ENCODE measurements at places on chromosomes 16 and 17.

DNA sequence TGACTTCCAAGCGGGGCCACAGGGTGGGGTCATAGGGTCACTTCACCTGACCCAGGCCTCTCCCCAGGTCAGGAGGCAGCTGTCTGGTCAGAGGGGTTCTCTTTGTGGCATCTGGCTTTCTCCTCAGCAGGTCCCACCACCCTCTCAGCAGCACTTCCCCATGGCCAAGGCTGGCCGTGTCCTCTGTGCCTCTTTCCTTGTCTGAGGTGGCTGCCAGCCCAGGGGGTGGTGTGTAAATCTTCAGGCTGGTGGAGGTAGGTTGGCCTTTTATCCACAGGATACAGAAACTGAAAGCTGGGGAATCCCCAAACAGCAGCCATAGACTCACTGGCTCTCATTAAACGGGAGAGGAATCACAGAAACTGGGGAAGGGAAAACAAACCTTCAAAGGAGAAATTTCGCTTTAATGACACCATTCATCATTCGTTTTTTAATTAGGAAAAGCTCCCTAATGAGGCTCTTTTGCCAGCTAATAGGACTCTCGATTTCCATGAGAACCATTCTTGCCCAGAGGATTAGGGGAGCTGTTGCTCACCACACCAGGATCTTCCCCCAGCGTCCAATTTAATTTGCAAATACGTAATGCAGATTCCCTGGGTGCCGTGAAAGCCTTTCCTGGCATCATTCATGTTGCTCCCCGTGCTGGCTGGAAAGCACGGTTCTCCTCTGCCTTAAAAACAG, 18.0 kb downstream of the C17orf75 start:
- no peak for DNase-seq

DNA sequence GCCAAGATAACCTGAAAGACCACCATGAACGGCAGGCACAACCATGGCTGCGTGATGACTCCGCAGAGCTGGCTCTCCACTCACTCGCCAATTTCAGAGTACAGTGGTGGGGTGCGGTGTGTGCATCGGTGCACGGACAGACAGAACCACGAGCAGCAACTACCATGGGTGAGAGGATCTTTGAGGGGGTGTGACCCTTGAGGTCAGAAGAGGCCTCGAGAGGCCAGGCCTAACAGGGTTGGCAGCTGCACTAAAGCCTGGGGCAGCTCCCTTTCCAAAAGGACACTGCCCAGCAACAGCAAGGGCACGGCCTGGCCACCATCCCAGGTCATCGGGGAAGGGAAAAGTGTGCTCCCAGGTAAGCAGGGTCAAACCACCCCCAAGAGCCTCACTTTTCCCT, 1.9 kb upstream of the ECI1 start:
- no peak for DNase-seq

GRCh38 chr17:7747635-7748071, 30.1 kb downstream of the DNAH2 start:
- no peak for DNase-seq

- no peak for DNase-seq
These were observed 4.1 kb downstream of the KRT10 start for GRCh38 chr17:40818343-40818732.

DNA sequence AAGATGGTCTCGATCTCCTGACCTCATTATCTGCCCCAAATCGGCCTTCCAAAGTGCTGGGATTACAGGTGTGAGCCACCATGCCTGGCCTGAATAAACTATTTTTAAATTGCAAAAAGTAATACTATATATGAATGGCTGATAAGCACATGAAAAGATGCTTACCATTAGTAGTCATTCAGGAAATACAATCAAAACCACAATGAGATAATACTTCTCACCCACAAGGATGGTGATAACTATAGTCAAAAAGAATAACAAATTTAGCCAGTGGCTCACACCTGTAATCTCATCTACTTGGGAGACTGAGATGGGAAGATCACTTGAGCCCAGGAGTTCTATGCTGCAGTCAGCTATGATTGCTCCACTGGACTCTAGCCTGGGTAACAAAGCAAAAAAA, 2.4 kb upstream of the TACO1 start:
- DNase-seq, result no peak

GRCh38 chr16:88454523-88454947, 1.5 kb downstream of the ZFPM1 start:
- no peak for DNase-seq

DNA sequence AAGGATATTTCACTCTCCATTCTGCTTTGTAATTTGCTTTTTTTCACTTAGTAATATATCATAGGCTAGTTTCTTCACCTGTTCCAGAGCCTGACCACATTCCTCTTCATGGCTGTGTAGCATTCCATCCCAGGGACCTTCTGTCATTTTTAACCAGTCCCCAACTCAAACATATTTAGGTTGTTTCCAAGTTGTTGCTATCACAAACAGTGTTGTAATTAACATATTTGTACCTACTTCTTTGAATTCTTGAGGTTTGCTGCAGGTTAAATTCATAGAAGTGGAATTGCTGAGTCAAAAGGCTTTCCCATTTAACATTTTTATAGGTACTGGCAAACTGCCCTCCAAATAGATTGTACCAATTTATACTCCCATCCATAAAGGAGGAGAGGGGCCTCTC, 65.1 kb upstream of the MED9 start:
- DNase-seq, result no peak

GRCh38 chr16:85536073-85536410, 77.1 kb upstream of the GSE1 start:
- no peak for DNase-seq

DNA sequence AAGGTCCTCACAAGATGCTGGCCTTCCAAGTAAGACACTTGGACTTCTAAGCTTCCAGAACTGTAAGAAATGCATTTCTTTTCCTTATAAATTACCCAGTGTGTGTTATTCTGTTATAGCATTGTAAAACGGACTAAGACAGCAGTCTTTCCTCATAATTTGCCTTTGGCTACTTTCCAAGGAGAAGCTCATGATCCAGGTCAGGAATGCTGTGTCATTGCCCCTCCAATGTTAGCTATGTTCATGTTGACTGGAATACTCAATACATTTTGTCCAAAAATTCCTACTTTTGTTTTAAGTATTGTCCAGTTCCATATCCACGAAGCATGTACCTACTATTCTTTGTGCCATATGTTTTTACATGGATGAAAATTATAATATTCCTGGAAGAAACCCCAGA, 234.6 kb downstream of the HS3ST3A1 start:
- no peak for DNase-seq

DNA sequence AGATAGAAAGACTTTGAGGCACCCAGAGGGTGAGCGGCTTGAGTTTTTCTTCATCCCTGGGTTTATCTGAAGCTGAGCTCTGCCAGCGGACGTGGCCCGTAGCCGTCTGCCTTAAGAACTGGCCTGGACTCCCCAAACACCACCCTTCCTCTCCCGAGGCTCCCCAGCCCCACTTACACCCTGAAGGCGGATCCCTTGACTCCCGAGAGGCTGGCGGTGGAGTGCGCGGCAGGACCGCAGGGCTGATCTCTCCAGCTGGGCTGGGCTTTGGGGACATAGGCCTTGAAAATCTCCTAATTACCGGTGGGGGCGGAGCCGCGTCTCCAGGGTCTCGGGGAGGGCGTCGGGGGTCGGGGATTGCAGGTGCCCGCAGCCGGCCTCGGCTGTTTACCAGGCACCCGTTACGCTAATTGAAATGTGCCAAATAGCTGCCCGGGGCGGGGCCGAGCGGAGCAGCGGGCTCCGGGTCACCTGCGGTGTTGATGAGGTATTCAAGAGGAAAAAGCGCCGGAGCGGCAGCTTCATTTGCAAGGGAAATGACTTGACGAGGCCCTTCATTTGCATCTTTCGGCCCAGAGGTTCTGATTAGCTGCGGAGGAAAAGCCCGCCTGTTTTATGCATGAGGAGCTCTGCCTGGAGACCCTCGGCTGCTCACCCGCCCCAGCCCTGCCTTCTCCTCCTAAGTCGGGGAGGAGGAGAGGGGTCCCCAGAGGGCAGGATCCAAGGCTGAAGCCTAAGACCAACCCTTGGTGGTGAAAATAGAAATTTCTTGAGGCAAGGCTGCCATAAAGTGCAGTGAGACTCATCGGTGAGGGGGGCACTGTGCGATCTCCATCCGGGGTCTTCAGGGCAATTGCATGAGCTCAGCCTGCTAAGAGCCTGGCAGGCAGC, 100.7 kb downstream of the MGAT5B start:
- DNase-seq, result peak; percentile 93

DNA sequence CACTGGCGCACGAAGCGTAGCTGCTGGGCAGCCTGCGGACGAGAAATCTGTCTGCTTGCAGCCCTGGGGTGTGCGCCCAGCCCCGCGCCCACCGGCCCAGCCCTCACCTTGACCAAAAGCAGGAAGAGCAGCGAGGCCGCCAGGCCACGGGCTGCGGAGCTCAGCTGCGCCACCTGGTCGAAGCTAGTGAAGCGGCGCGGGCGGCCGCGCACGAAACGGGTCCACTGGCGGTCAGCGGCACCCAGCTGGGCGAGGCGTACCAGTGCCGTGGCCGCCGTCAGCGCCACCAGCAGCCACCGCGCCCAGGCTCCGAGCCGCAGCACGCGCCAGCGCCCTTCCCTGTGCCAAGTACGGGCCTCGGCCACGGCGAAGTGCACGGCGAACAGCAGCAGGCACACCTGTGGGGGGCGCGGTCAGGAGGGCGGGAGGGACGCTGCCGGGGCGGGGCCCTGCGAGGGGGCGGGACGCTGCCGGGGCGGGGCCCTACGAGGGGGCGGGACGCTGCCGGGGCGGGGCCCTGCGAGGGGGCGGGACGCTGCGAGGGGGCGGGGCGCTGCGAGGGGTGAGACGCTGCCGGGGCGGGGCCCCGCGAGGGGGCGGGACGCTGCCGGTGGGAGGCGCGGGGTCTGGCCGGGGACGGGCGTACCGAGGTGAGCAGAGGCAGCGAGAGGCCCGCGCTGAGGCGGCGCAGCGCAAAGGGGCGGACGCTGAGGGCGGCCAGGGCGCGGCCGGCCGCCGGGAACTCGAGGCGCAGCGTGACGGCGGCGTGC, 43.2 kb downstream of the TSC2 start:
- no peak for DNase-seq

DNA sequence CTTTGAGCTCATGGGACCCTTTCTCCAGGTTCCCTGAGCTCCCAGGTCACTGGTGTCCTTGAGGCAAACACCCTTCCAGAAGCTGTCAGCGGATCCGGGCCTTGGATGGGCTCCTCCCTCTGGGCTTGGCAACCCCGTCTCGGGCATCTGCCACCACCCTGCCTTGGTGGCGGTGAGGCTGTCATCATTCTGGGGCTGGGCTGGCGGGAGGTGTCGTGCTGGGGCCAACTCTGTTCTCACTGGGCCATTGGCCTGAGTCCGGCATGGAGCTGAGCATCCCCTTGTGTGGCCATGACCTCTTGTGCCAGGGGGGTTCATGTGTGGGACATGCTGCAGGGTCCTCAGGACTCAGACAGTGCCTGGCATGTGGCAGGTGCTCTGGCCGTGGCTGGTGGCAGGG, 197.6 kb downstream of the LAT start:
- DNase-seq, result no peak
